ENCODE measurements at places on chromosomes 1 and 21.

- peak; percentile 41 for DNase-seq
- no peaks in the 10 kb centered on the region for H3K27me3 ChIP-seq
- H3K4me1 ChIP-seq = no peaks in the 10 kb centered on the region
- no peaks in the 10 kb centered on the region for H3K36me3 ChIP-seq
- H3K4me3 ChIP-seq = no peak overlapping the region
Measured at GRCh38 chr1:18178111-18178510, 70.5 kb downstream of the IGSF21 start.

- no peaks in the 10 kb centered on the region for H3K27me3 ChIP-seq
- DNase-seq = no peak
- H3K36me3 ChIP-seq = no peaks in the 10 kb centered on the region
- H3K4me1 ChIP-seq = no peaks in the 10 kb centered on the region
- H3K27ac ChIP-seq = no peak within 1 kb of the TSS
Measured at GRCh38 chr1:223665592-223666312, at the start of gene CAPN8. Gene CAPN8, minus strand, starts transcription at chr1:223665701. Its CDS starts 55 bp downstream, at chr1:223665646.

GRCh38 chr1:30518186-30518585 is 205.2 kb downstream of the MATN1 start:
- no peaks in the 10 kb centered on the region for H3K27me3 ChIP-seq
- no peak overlapping the region for H3K27ac ChIP-seq
- H3K4me1 ChIP-seq = no peaks in the 10 kb centered on the region
- H3K36me3 ChIP-seq = no peaks in the 10 kb centered on the region
- DNase-seq = no peak

DNA sequence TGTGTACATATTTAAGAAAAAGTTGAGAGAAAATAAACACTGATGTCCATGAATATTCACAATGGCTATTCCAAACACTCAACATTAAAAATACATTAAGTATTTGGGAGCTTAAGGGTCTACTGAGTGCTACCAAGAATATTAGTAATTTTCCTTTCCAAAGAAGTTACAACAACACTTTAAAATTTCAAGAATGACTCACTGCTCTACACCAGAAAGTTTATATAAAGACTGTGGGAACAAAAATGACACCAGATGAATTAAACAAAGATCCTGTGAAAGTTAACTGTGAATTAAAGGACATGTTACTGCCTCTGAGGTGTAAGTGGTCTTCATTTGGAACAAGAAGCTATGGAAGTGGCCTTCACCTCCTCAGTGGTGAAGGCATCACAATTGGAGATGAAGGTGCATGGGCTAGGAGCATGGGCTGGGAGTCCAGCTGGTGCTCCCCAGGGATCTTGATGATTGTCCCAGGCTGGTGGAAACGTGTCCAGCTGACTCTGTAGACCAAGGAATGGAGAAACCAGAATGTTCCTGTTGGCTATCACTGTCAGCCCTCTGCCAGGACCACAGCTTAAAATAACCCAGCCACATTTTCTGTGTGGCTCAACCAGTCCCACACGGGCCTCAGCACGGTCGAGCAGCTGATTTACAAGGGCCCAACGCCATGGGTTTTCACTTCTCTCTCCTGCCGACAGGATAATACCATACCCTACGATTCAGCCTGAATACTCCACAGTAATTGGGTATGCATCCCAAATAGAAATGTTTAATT is 28.8 kb downstream of the TAF5L start:
- peaks cover 81% of the 10 kb centered on the region for H3K36me3 ChIP-seq
- no peaks in the 10 kb centered on the region for H3K27me3 ChIP-seq
- no peak for DNase-seq
- no peaks in the 10 kb centered on the region for H3K4me1 ChIP-seq
- H3K27ac ChIP-seq = peak overlapping the region; percentile 38

GRCh38 chr1:40377512-40377911 is 4.0 kb downstream of the SMAP2 start:
- H3K27ac ChIP-seq = peak overlapping the region; percentile 98
- peaks cover 70% of the 10 kb centered on the region for H3K4me1 ChIP-seq
- DNase-seq = no peak
- H3K36me3 ChIP-seq = peaks cover 45% of the 10 kb centered on the region

DNA sequence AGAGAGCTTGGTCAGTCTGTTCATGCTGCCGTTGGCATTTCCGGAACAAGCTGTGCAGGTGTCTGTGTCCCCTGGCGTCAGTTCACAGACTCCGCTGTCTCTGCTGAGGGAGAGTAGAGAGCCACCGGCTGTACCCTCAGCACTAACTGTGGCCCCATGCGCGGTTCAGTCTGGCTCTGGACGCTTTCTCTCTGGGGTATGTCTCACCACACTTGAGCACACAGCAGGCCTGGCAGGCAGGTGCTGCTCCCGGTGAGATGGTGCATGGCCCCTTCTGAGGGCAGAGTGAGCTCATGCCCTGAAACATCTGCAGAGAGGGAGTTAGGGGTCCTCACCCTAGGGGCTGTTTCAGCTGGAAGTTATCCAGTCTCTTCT is 60.0 kb upstream of the TLR5 start:
- H3K27ac ChIP-seq = no peak overlapping the region
- no peaks in the 10 kb centered on the region for H3K27me3 ChIP-seq
- H3K36me3 ChIP-seq = no peaks in the 10 kb centered on the region
- H3K4me1 ChIP-seq = peaks cover 24% of the 10 kb centered on the region
- DNase-seq = no peak
- no peak overlapping the region for H3K4me3 ChIP-seq

GRCh38 chr1:113912594-113913311 is 7.6 kb downstream of the DCLRE1B start:
- peaks cover 55% of the 10 kb centered on the region for H3K36me3 ChIP-seq
- DNase-seq = no peak
- no peak overlapping the region for H3K27ac ChIP-seq
- no peak overlapping the region for H3K4me3 ChIP-seq
- H3K4me1 ChIP-seq = no peaks in the 10 kb centered on the region
- no peaks in the 10 kb centered on the region for H3K27me3 ChIP-seq

GRCh38 chr21:40210251-40210650 is 343.0 kb downstream of the PCP4 start:
- H3K4me3 ChIP-seq = no peak overlapping the region
- H3K27me3 ChIP-seq = no peaks in the 10 kb centered on the region
- no peak overlapping the region for H3K27ac ChIP-seq
- no peaks in the 10 kb centered on the region for H3K36me3 ChIP-seq
- no peaks in the 10 kb centered on the region for H3K4me1 ChIP-seq

GRCh38 chr1:66725885-66726665 is 26.2 kb upstream of the DYNLT5 start:
- no peak overlapping the region for H3K27ac ChIP-seq
- peak; percentile 72 for DNase-seq
- H3K4me3 ChIP-seq = no peak overlapping the region
- peaks cover 4% of the 10 kb centered on the region for H3K4me1 ChIP-seq

- H3K4me3 ChIP-seq = no peak overlapping the region
- no peaks in the 10 kb centered on the region for H3K36me3 ChIP-seq
- no peak overlapping the region for H3K27ac ChIP-seq
- DNase-seq = peak; percentile 13
- no peaks in the 10 kb centered on the region for H3K27me3 ChIP-seq
Measured at GRCh38 chr1:62082456-62083363, 111.9 kb upstream of the L1TD1 start.

GRCh38 chr1:33918368-33918767 is 54.5 kb downstream of the HMGB4 start:
- no peak for DNase-seq
- no peaks in the 10 kb centered on the region for H3K36me3 ChIP-seq
- H3K4me1 ChIP-seq = no peaks in the 10 kb centered on the region
- no peaks in the 10 kb centered on the region for H3K27me3 ChIP-seq
- no peak overlapping the region for H3K4me3 ChIP-seq
- H3K27ac ChIP-seq = no peak overlapping the region

DNA sequence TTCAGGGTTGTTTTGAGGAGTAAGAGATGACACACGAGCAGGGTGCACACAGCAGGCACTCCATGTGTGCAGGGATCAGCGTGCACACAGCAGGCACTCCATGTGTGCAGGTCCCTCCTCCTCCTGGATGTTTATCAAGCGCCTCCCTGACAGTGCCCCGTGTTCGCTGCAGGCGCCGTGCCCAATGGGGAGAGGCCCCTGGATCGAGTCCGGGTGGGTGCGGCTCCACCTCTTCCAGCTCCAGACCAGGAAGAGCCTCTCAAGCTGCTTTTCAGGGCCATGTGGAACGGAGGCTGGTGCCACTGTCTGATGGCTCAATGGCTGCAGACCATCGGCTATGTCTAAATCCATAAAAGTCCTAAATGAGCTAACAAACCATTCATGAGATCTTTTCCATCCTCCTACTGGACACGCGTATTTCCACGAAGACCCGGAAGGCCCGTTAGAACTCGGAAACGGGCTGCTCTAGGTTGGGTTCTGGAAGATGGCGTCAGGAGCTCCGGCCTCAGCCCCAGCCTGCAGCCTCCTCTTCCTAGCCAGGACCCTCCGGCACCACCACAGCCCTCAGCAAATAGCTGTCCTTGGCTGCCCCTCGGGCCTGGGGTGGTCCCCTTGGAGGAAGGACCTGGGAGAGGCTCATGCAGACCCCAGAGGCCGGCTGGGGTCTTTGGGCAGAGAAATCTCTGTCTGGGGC is 36.0 kb downstream of the RRP1 start:
- H3K27me3 ChIP-seq = no peaks in the 10 kb centered on the region
- H3K36me3 ChIP-seq = no peaks in the 10 kb centered on the region
- no peak overlapping the region for H3K4me3 ChIP-seq
- peaks cover 31% of the 10 kb centered on the region for H3K4me1 ChIP-seq
- no peak for DNase-seq

GRCh38 chr1:171109966-171110365 is 19.3 kb downstream of the FMO3 start:
- H3K27me3 ChIP-seq = no peaks in the 10 kb centered on the region
- DNase-seq = no peak
- no peaks in the 10 kb centered on the region for H3K4me1 ChIP-seq
- no peak overlapping the region for H3K27ac ChIP-seq
- no peaks in the 10 kb centered on the region for H3K36me3 ChIP-seq

DNA sequence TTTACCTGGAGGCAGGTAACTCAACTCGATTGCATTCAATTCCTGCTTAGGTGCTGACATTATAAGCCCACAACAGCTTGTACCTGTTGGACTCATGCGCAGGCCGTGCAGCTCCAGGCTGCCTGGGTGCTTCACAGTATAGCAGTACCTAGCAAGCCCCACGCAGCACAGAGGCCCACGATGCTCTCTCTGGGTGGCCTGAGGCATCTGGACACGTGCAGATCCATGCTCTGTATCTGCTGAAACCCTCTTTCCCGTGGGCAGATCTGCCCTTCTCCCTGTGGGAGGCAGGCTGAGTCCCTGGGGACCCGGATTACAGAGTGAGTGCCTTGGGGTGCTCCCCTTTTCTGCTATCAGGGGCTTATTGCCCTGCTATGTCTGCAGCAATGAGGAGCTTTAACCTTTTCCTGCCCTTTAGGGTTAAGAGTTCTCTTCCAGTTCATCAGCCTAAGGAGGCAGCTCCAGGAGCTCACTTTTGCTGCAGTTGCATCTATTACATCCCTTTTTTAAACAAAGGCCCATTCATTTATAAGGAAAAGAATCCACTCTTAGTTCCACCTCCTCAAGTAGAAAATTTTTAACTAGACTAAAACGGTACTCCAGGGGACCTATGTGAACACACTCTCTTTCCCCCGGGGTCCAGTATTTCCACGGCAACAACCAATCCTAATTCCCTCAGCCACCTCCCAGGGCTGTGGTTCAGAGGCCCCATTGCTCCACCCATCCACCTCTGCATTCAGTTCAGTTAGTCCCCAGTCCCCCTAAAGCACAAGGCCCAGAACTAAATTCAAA is 19.3 kb downstream of the ITPKB start:
- peak overlapping the region; percentile 17 for H3K27ac ChIP-seq
- H3K36me3 ChIP-seq = peaks cover 10% of the 10 kb centered on the region
- DNase-seq = no peak
- H3K4me3 ChIP-seq = no peak overlapping the region

GRCh38 chr1:31447210-31447609 is 34.2 kb downstream of the SERINC2 start:
- H3K4me1 ChIP-seq = peaks cover 3% of the 10 kb centered on the region
- no peak overlapping the region for H3K4me3 ChIP-seq
- H3K27me3 ChIP-seq = no peaks in the 10 kb centered on the region

GRCh38 chr1:230401763-230402294 is 24.3 kb downstream of the PGBD5 start:
- H3K4me3 ChIP-seq = no peak overlapping the region
- H3K4me1 ChIP-seq = no peaks in the 10 kb centered on the region
- DNase-seq = no peak
- no peaks in the 10 kb centered on the region for H3K36me3 ChIP-seq

GRCh38 chr1:117335376-117336086 is 31.7 kb upstream of the MAN1A2 start:
- no peaks in the 10 kb centered on the region for H3K27me3 ChIP-seq
- DNase-seq = no peak
- no peak overlapping the region for H3K27ac ChIP-seq

DNA sequence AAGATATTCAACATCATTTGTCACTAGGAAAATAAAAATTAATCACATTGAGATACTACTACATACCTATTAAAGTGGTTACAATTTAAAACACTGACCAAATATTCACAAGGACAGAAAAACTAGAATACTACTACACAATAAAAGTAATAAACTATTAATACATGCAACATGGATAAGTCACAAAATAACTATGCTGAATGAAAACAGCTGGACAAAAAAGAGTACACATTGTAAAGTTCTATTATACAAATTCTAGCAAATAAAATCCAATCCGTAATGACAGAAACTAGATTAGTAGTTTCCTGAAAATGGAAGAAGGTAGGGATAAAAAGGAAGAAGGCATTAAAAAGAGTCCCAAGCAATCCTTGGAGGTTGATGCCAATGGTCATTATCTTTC is 348.7 kb upstream of the PTBP2 start:
- no peaks in the 10 kb centered on the region for H3K27me3 ChIP-seq
- no peaks in the 10 kb centered on the region for H3K36me3 ChIP-seq
- no peak overlapping the region for H3K27ac ChIP-seq
- no peak for DNase-seq
- no peaks in the 10 kb centered on the region for H3K4me1 ChIP-seq
